ENCODE measurements at places on chromosomes 6 and 20.

DNA sequence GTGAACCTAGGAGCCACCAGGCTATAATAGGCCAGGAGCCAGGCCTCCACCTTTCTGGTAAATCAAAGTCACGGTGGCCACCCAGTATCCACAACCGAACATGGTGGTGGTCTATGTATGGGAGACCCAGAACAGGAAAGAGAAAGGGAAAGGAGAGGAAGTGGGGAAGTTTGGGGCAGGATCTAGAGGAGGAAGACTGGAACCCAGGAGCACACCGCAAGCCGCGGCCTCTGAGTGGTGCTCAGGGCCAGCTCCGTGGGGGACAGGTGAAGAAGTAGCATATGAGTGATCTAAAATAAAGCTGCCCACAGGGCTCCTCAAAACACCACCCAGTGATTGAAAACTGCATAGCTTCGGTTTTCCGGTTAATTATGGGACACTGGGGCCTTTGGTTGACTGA lies 214.8 kb downstream of the ZDHHC14 start:
- DNase-seq = no peak

DNA sequence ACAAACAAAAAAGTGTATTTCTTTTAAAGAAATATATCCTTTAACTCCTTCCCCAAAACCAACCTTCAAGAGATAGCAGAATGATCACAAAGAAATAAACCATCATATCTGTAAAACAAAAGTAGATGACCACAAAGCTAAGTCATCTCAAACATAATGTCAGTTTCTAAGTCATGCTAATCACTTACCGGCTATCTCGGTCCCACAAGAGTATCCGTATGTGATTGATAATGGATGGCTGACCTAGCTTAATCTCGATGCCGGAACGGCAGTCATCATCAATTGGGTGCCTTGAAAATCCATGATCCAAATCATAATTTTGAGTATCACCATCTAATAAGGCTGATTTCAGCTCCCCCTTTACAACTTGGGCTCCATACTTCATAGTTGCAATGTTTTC lies 59.7 kb downstream of the BTBD9 start:
- DNase-seq = no peak

GRCh38 chr6:121694801-121695251 lies 259.4 kb downstream of the GJA1 start:
- no peak for DNase-seq

DNA sequence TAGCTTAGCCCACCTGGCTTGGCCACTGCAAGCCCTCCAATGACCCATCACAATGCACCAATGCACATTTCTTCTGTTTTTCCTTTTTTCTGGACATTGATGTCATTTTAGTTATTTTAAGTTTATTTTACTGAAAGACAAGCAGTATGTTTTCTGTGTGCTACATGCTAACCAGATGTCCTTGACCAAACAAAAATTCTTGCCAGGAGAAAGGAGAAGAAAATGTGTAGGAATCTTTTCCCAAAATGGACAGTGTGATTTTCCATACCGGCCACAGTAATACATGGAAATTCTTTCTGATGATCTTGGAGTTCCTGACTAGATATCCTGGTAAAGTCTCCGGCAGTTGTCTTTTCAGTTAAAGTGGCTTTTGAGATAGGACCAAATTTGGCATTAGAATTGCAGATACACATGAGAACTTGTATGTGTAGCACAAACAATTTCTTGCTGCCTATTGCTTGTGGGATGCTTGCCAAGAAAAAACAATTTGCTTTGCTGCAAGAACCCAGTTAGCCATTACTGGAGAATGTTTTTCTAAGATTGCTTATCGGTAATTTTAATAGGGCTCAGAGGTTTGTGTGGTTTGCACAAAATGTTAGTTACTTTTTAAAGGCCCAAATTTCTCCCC lies 696.5 kb upstream of the CITED2 start:
- no peak for DNase-seq

GRCh38 chr6:37897818-37898515 lies 78.4 kb downstream of the ZFAND3 start:
- no peak for DNase-seq

- no peak for DNase-seq
These were observed 64.3 kb downstream of the ZFP64 start for GRCh38 chr20:52127309-52127708.

GRCh38 chr20:20606050-20606449 lies 106.4 kb downstream of the RALGAPA2 start:
- no peak for DNase-seq

- no peak for DNase-seq
These were observed 177.4 kb downstream of the TFAP2A start for GRCh38 chr6:10237298-10238038.

DNA sequence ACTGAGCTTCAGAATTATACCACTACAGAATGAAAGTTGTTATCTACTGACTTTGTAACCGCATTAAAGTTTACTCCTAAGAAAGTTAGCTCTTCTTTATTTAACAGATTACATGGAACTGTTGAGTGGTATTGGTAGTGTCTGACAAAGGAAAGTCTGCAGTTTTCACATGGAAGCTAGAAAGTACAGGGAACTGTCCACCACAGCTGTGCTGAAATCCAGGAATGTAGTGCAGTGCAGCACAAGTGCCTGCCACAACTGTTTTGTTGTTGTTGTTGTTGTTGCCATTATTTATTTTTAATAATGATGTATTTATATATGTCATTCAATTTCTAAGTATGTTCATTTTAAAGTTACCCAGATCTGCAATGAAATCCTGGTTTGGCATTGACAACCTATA lies 464.9 kb downstream of the TBC1D32 start:
- no peak for DNase-seq

GRCh38 chr20:52083627-52084232 lies 107.8 kb downstream of the ZFP64 start:
- no peak for DNase-seq

DNA sequence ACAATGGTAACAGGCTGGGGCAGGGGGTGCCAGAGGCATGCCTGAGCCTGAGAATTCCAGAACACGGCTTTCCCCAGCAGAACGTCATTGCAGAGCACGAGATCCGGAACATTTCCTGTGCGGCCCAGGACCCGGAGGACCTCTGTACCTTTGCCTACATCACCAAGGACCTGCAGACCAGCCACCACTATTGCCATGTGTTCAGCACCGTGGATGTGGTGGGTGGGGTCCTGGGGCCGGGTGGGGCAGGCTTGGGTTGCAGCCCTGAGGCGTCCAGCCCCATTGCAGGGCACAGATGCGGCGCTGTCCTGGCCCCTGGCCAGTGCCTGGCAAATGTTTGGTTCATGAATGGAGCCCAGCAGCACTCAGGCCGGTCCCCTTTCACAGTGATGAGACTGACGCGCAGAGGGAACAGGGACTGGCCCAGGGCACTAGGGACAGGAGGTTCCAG lies 57.1 kb downstream of the TCP11 start:
- DNase-seq = peak; percentile 4

GRCh38 chr6:36655085-36655724 lies 23.3 kb upstream of the CDKN1A start:
- DNase-seq = no peak

DNA sequence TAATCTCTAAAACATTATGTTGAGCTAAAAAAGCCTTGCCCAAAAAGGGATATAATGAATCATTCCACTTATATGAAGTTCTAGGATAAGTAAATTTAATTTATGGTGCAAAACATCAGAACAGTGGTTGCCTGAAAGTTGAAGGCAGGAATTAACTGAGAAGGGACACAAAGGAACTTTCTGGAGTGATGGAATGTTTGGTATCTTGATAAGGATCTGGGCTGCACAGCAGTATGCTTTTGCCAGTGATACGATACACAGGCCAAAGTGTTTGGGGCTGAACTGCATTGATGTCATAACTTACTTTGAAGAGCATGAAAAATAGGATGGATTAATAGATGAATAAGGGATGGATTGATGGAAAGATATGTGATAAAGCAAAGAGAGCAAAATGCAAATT lies 146.1 kb upstream of the LRFN2 start:
- no peak for DNase-seq

DNA sequence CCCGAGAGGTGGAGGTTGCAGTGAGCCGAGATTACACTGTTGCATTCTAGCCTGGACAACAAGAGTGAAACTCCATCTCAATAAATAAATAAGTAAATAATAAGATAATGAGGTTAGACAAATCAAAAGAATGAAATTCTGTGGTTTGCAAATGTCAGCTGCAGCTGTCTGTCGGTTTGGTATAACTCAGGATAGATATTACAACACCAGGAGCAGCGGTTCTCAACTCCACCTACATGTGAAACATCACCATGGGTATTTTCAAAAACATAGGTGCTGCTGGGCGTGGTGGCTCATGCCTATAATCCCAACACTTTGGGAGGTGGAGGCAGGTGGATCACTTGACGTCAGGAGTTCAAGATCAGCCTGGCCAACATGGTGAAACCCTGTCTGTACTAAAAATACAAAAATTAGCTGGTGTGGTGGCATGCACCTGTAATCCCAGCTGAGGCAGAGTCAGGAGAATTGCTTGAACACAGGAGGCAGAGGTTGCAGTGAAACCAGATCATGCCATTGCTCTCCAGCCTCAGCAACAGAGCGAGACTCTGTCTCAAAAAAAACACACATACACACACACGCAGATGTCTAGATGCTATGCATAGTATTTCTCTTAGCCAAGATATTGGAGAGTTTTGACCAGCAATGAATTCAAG lies 126.1 kb upstream of the LAMP5 start:
- no peak for DNase-seq

GRCh38 chr6:158175111-158175510 lies 7.0 kb downstream of the GTF2H5 start:
- no peak for DNase-seq

GRCh38 chr6:167678102-167679101 lies 148.3 kb upstream of the AFDN start:
- no peak for DNase-seq

- DNase-seq = no peak
These were observed 3.3 kb downstream of the TM9SF4 start for GRCh38 chr20:32112841-32113240.

GRCh38 chr6:104625536-104625935 lies 234.2 kb downstream of the HACE1 start:
- DNase-seq = no peak

DNA sequence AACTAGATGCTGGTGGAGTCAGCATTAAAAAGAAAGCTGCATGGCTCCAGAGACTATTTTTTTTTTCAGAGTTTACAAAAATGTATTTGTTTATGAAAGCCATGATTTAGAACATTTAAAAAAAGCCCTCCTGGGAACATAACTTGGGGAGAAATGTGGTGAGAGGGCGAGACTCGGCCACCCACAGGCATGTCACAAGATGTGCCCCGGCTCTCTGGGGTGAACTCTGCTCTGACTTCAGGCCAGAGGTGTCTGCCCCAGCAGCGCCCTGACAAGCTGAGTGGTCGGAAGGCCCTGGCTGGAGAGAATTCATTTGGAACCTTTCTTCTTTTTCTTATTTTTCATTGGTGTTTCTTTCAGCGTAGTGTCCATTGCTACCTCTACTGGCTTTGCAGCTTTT lies 21.7 kb upstream of the RFPL4B start:
- no peak for DNase-seq

DNA sequence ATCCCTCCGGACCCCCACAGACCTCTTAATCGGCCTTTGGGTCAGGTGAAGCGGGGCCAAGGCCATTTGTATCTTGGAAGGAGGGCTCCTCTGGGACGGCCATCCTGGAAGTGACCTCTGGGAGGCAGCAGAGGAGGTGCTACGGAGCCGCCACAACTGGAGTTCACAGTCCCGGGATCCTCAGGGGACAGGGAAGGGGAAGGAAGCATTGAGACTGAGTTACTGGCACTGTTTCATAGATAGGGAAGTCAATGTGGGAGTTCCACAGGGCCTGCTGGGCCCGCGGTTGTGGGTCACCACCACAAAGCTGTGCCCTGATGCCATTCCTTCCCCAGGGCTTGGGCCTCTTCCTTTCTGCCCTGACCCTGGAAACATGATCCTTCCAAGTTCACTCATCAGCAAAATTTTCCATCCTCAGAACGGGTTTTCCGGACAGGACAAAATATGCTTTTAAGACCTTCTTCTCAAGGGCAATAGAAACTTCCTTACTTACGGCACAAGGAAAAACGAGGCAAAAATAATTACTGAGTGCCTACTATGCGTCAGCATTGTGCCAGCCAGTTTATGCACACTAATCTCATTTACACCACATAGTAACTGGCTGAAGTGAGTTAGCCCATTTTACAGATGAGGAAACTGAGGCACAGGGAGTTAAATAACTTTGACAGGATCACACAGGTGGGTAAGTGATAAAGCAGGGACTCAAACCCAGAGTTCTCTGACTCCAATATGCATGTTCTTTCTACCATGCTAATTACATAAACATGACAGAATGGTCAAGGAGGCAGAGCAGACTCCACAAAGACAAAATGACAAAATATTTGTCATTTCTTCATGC lies 143.8 kb downstream of the UNC5CL start:
- no peak for DNase-seq

DNA sequence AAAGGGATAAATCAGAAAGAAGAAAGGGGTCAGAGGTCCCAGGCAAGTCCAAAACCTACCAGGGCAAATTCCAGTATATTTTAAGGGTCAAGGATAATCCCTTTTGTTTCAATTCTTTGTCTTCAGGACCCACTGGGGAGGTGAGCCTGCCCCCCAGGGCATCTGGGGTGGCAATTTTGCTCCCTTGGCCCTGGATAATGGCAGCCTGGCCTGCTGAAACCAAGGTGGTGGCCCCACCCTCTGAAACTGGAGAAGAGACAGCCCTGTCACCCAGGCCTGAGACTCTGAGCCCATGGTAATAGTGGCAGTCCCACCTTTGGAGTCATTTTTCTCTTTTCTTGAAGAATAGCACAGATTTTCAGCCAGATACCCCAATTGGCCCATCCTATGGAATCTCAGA lies 118.1 kb downstream of the C6orf58 start:
- no peak for DNase-seq

DNA sequence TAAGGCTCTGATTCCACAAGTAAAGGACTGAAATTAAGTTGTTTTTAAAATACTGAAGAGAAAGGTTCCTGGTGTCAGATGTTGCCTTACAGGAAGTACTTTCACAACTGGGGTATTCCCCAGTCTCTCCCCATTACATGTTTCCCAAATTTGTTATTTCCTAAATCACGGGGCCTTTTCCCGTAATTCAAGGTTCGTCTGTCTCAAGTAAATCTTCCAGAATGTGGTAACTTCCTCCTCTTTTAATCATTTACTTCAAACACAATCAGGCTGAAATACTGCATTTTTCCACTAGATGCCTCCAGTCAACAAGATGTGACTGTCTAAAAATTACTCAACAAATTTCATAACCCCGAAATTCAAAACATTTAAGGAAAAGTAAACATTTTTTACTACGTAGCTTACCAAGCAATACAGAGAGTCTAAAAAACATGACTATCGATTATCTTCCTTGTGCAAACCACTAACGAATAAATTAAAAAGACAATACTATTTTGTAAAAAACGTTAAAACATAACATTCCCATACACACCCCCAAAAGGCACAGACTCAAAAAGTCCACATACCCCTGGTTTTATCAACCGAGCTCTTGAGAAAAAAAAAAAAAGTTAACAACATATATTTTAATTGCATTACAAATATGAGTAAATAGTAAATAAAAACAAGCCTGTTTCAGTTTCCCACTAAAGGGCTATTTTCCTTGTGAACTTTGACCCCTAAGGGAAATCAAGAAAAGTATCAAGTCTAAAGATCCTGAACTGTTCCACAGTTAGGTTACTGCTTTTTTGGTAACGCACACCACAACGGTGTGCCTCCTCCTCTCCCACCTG lies 1.7 kb downstream of the SOD2 start:
- DNase-seq = no peak

Measured in activated CD4-positive, alpha-beta T cell treated with anti-CD3 and anti-CD28 coated beads for 1 hour (primary cell).